ENCODE measurements at places on chromosomes 5 and 9.
A peak's percentile ranks its signal among the peaks of the same experiment; 100 is the strongest.

DNA sequence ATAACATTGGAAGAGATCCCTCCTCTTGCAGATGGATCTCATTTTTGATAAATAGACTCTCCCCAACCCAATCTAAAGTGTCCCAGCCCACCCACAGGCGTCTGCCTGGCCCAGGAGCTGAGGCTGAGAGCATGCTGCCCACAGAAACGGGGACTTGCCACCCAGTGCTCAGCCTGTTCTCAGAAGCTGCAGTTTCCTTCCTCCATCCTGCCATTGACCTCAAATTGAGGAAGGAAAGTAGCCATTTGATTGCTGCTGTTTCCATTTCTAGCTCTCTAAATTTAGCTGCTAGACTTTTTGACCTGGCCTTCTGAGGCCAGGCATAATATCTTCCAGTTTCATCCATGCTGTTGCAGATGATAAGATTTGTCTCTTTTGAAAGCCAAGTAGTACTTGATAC, 31.1 kb upstream of the FRMD3 start:
- no peaks in the 10 kb centered on the region for H3K36me3 ChIP-seq
- H3K4me3 ChIP-seq = no peak overlapping the region
- H3K27me3 ChIP-seq = no peaks in the 10 kb centered on the region
- H3K27ac ChIP-seq = no peak overlapping the region
- peaks cover 14% of the 10 kb centered on the region for H3K4me1 ChIP-seq
- DNase-seq = no peak

DNA sequence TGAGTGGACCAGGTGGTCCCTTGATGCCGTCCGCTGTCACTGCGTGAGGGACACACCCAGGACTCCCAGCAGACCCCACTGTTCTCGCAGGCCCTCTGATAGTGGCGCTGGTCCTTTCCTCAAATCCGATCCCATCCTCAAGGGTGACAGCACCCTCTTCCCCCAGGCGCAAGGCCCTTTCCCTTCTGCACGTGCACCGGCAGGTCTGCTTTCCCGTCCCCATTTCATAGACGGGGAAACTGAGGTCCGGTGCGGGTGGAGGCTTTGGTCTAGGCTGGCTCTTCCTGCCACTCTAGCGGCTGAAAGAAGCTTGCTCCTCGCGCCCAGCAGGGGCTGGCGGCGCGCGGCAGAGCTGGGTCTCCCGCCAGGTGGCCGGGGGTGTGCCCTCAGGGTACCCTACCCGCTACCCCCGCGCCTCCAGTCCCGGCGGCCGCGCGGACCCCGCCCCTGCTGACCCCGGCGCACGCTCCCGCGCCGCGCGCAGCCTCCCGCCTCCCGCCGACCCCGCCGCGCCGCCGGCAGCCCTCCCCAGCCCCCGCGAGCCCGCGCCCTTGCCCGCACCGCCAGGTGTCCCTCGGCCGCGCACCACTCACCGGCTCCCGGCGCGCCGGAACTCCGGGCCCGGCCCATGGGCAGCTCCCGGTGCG, 453 bp downstream of the RASGEF1C start:
- H3K27ac ChIP-seq = no peak overlapping the region
- peaks cover 9% of the 10 kb centered on the region for H3K27me3 ChIP-seq
- DNase-seq = no peak
- no peaks in the 10 kb centered on the region for H3K36me3 ChIP-seq
- peak overlapping the region; percentile 58 for H3K4me3 ChIP-seq

- no peak overlapping the region for H3K27ac ChIP-seq
- DNase-seq = no peak
- no peaks in the 10 kb centered on the region for H3K36me3 ChIP-seq
- H3K4me1 ChIP-seq = no peaks in the 10 kb centered on the region
- no peak overlapping the region for H3K4me3 ChIP-seq
- no peaks in the 10 kb centered on the region for H3K27me3 ChIP-seq
Measured at GRCh38 chr5:159944056-159944600, 27.8 kb downstream of the ADRA1B start.

GRCh38 chr9:90287567-90288274, 354.9 kb downstream of the DIRAS2 start:
- no peaks in the 10 kb centered on the region for H3K27me3 ChIP-seq
- H3K4me3 ChIP-seq = no peak overlapping the region
- H3K36me3 ChIP-seq = no peaks in the 10 kb centered on the region

- no peak overlapping the region for H3K27ac ChIP-seq
- no peak overlapping the region for H3K4me3 ChIP-seq
- no peaks in the 10 kb centered on the region for H3K4me1 ChIP-seq
- no peaks in the 10 kb centered on the region for H3K36me3 ChIP-seq
Measured at GRCh38 chr5:2894316-2894715, 142.8 kb upstream of the IRX2 start.

DNA sequence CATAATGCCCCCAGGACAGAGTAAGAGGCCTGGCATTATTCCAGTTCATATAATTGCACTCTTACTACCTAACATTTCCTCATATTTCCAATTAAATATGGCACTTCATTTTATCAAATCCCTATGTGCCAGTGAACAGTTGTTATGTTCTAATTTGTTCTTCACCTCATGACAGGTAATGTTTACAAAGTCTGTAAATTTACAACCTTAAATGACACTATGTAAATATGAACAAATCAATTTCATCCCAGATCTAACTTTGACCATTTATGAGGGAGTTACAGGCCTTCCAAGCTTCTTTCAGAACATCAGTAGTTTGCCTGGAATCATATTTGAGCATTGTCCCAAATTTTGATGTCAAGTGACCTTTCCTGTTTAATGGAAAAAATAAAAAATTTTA, 592.6 kb upstream of the CDH6 start:
- no peak overlapping the region for H3K27ac ChIP-seq
- H3K27me3 ChIP-seq = no peaks in the 10 kb centered on the region
- no peaks in the 10 kb centered on the region for H3K4me1 ChIP-seq
- H3K4me3 ChIP-seq = no peak overlapping the region

GRCh38 chr9:3124001-3124400, 280.1 kb upstream of the PUM3 start:
- H3K36me3 ChIP-seq = no peaks in the 10 kb centered on the region
- DNase-seq = no peak
- no peaks in the 10 kb centered on the region for H3K27me3 ChIP-seq
- no peak overlapping the region for H3K27ac ChIP-seq
- no peak overlapping the region for H3K4me3 ChIP-seq
- no peaks in the 10 kb centered on the region for H3K4me1 ChIP-seq

GRCh38 chr5:109786206-109786855, 96.6 kb downstream of the MAN2A1 start:
- DNase-seq = no peak
- no peaks in the 10 kb centered on the region for H3K27me3 ChIP-seq
- no peak overlapping the region for H3K4me3 ChIP-seq
- no peaks in the 10 kb centered on the region for H3K4me1 ChIP-seq

DNA sequence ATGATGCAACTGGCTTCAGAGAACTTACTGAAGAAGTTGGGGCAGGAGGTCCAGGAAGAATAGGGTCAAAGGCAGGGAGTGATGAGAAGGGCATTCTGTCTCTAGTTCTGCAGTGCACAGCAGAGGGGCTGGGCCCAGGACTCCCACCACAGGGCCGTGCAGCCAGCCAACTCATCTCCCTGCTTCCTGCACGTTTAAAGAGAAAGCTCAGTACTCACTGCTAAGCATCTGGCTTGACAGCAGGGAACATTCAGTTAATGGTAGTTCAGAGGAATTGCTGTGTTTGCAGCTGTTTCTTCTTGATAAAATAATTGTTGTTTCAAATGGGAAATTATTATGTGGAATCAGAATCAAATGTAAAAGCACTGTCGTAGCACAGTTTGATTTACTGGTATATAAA, 25.6 kb upstream of the SCAMP1 start:
- no peak for DNase-seq
- H3K27ac ChIP-seq = no peak overlapping the region
- no peaks in the 10 kb centered on the region for H3K36me3 ChIP-seq
- no peaks in the 10 kb centered on the region for H3K4me1 ChIP-seq
- H3K4me3 ChIP-seq = no peak overlapping the region

DNA sequence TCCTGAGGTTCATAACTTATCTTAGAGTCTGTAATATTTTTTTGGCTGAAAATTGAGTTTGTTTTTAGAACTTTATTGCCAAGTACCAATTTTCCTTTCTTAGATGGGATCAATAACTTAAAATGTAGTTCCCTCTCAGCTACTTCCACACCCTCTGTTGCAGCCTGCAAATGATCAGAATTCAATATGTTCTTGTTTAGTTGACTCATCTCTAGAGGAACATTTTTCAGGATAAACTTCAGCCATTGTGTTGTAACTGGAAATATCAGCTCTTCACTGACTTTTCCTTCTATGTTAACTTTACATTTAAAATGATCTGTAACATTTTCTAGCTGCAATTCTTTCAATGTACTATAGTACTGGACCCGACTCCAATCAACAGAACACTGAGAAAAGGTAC, 115.7 kb downstream of the ESM1 start:
- no peaks in the 10 kb centered on the region for H3K36me3 ChIP-seq
- H3K4me3 ChIP-seq = no peak overlapping the region
- H3K4me1 ChIP-seq = peaks cover 3% of the 10 kb centered on the region
- H3K27me3 ChIP-seq = no peaks in the 10 kb centered on the region
- DNase-seq = no peak

GRCh38 chr9:88766778-88767503, 224.3 kb upstream of the S1PR3 start:
- H3K27me3 ChIP-seq = no peaks in the 10 kb centered on the region
- no peak overlapping the region for H3K27ac ChIP-seq
- no peaks in the 10 kb centered on the region for H3K36me3 ChIP-seq

GRCh38 chr5:147234825-147235635, at the start of gene STK32A:
STK32A (plus strand) TSS chr5:147235026; CDS start chr5:147239635, 4,609 bp downstream.
- peaks cover 12% of the 10 kb centered on the region for H3K4me1 ChIP-seq
- H3K27ac ChIP-seq = peak within 1 kb of the TSS; percentile 87
- DNase-seq = no peak
- H3K36me3 ChIP-seq = no peaks in the 10 kb centered on the region

GRCh38 chr5:43231977-43232376, 40.0 kb downstream of the NIM1K start:
- no peak overlapping the region for H3K4me3 ChIP-seq
- no peaks in the 10 kb centered on the region for H3K4me1 ChIP-seq
- H3K27ac ChIP-seq = no peak overlapping the region
- no peaks in the 10 kb centered on the region for H3K27me3 ChIP-seq
- DNase-seq = no peak

DNA sequence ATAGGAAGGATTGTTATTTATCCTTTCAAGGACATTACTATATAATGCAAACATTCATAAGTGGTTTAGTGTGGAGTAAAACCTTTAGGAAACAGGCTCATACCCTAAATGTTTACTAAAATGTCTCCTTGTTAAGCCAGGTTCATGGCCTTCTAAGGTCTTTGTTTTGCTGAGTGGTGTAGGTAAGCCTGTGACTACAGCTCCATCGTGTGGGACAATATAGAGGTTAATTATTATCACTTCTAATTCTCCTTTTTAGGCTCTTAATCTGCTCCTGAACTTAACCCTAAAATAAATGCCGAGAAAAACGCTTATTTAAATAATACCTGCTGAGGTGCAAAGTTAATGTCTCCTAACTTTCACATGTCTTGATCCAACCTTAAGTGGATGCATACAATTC, 43.8 kb downstream of the SPINK5 start:
- H3K4me3 ChIP-seq = no peak overlapping the region
- no peaks in the 10 kb centered on the region for H3K4me1 ChIP-seq
- no peaks in the 10 kb centered on the region for H3K36me3 ChIP-seq
- H3K27ac ChIP-seq = no peak overlapping the region

DNA sequence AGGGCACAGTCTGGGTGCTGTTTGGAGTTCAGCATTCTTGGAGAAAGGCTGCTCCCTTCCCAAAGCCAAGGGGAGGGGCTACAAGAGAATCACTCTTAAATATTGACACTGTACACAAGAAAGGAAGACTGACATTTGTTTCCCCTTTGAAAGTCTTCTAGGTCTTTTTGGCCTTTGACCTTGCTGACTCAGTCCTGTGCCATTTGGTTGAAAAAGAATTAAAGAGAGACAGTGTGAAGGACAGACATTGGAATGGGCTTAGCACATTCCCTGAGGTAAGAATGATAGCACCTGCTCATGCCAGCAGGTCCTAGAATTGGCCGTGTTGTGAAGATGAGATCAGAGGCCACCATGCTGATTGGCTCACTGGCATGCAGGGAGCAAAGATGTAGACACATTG, 271.4 kb upstream of the ZNF608 start:
- H3K4me3 ChIP-seq = no peak overlapping the region
- H3K27ac ChIP-seq = no peak overlapping the region
- no peaks in the 10 kb centered on the region for H3K27me3 ChIP-seq
- H3K4me1 ChIP-seq = no peaks in the 10 kb centered on the region
- no peak for DNase-seq
- H3K36me3 ChIP-seq = no peaks in the 10 kb centered on the region

GRCh38 chr5:58240322-58240721, 219.6 kb downstream of the PLK2 start:
- no peaks in the 10 kb centered on the region for H3K36me3 ChIP-seq
- H3K4me3 ChIP-seq = no peak overlapping the region
- no peak for DNase-seq
- H3K4me1 ChIP-seq = peaks cover 7% of the 10 kb centered on the region

- no peaks in the 10 kb centered on the region for H3K27me3 ChIP-seq
- no peak overlapping the region for H3K4me3 ChIP-seq
- H3K27ac ChIP-seq = no peak overlapping the region
- DNase-seq = no peak
Measured at GRCh38 chr5:66795682-66796081, 199.5 kb downstream of the MAST4 start.

- no peak overlapping the region for H3K4me3 ChIP-seq
- no peak for DNase-seq
- no peaks in the 10 kb centered on the region for H3K4me1 ChIP-seq
- H3K27me3 ChIP-seq = no peaks in the 10 kb centered on the region
Measured at GRCh38 chr9:130382636-130383349, 62.0 kb upstream of the ASS1 start.

- no peak overlapping the region for H3K27ac ChIP-seq
- DNase-seq = no peak
- no peaks in the 10 kb centered on the region for H3K27me3 ChIP-seq
- no peaks in the 10 kb centered on the region for H3K4me1 ChIP-seq
- no peaks in the 10 kb centered on the region for H3K36me3 ChIP-seq
Measured at GRCh38 chr5:156121234-156121633, 205.7 kb upstream of the SGCD start.

DNA sequence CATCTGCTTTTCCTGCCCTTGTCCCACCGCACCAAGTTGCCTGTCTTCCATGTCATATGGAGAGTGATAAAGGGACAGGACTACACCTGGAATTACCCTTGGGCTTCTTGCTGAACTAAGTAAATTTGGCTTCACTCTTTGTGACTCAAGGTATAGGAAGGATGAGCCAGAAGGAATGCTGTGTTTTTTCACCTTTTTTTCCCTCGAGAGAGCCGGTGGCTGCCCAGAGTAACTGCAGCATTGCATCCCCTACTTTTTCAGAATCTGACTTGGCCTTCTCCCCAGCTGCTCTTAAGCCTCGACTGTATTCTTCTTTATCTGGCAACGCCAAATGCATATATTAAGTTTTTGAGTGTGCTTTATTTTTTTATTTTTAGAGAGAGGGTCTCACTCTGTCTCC, 38.4 kb downstream of the RCL1 start:
- H3K27ac ChIP-seq = no peak overlapping the region
- DNase-seq = no peak
- H3K36me3 ChIP-seq = peaks cover 10% of the 10 kb centered on the region
- H3K4me1 ChIP-seq = peaks cover 84% of the 10 kb centered on the region
- H3K4me3 ChIP-seq = no peak overlapping the region
